ENCODE measurements at places on chromosomes 3 and 15.

GRCh38 chr3:193899001-193899400 is 236.9 kb upstream of the HES1 start:
- no peak for DNase-seq

- no peak for DNase-seq
Observed at GRCh38 chr15:66940368-66940767, 125.0 kb upstream of the SMAD3 start.

DNA sequence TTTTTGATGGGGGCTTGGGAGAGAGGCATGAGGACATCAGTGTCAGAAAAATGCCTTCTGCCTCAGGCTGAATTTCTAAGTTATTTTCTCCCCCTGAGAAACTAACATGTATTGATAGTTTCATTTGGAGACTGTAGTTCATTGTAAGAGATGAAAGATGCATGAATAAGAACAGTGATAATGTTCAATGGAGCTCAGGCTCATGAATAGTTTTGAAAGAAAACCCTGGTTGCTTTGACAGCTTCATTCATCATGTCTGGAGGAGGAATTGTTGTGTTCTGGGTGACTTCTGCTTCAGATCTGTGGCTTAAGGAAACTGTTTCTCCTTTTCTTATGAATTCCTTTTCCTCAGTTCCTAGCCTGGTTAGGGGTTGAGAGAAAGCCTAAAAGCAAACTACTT is 204.0 kb upstream of the LRRC3B start:
- DNase-seq: no peak

- DNase-seq: no peak
Observed at GRCh38 chr3:52982839-52983238, 63.0 kb downstream of the SFMBT1 start.

- no peak for DNase-seq
Observed at GRCh38 chr3:181596126-181596525, 115.6 kb upstream of the SOX2 start.

DNA sequence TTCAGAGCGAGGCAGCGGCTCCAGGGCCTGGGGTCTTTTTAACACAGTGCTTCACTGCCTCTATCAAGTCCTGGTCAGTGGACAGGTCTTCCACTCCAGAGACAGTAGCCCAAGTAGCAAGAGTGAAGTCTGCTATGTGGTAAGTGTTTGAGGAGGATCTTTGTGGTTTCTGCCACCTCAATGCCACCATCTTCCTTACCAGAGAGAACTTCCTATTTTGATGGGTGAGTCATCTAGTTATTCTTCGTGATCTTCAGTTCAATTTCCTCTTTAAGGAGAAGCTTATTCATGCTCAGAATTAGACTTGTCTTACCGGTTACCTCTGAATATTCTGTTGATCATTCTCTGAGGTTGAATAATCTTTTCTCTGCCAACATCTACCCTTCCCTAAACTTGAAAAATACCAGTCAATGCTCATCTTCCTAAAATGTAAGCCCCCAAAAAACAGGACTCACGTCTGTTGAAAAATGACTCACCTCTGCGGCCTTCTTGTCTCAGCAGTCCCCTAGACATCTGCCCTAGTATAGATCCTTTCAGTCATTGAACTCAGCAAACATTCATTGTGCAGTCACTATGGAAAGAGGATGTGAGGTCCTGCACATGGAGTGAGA is 32.2 kb upstream of the BCL6 start:
- DNase-seq: peak; percentile 6

DNA sequence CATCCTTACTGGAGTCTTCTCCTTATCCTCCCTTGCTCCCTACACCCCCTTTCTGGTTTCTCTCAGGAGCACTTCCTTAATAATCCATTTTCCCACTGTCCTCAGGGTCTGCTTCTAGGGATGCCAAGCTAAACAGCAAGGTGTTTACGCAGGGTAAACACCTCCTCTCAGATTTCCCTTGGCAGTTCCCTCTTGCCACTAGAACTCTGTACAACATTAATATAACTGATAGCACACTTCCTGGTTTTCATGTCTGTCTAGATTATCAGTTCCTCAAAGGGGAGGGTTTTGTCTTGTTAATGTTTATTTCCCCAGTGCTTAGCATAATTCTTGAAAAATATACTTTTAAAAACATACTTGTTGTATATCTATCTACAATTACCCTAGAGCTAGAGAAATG is 118.0 kb upstream of the SLC24A5 start:
- no peak for DNase-seq

- DNase-seq: no peak
Observed at GRCh38 chr3:67946436-67946835, 292.0 kb upstream of the SUCLG2 start.

DNA sequence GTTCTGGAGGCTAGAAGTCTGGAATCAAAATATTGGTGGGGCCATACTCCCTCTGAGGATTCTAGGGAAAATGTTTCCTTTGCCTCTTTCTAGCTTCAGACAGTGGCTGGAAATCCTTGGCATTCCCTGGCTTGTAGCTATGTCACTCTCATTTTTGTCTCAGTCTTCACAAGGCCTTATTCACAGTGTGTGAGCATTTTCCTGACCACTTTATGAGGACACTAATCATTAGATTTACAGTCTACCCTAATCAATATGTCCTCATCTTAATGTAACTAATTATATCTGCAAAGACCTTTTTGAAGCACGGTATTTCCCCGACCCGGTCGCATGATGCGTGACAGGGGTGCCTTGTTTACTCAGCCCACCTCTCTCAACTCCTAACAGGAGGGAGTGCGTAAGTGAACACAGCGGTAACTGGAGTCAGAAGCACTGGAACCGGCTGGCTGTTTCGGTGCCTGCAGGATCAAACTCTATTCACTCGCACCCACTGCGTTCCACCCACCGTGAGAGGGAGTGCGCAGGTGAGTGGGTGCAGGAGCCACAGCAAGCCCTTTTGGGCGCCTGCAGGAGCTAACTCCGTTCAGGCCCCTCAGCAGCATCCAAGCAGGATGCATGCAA is 155.0 kb downstream of the EPHA3 start:
- DNase-seq: no peak

DNA sequence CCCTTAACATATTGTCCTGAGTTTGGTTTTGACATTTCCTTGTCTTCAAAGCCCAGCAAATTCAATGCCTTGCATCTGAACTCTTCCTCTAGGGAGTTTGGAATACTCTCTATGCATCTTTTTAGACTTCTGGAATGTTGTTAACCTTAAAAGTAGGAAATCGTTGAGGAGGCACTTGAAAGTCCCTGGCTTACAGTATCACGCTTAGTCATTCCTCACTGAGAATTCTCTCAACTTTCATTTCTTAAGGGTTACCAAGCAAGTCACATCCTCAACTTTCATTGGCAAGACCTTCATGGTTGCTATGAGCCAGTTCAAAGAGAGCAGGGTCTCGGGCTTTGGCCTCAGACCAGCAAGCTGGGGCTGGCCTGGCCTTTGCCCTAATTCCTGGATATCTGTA is 89.9 kb downstream of the ASB7 start:
- DNase-seq: no peak

- DNase-seq: no peak
Observed at GRCh38 chr3:190378240-190378891, 9.6 kb upstream of the CLDN16 start.

- DNase-seq: no peak
Observed at GRCh38 chr3:12974334-12974733, 98.9 kb downstream of the IQSEC1 start.

GRCh38 chr3:188124184-188124583 is 29.8 kb upstream of the LPP start:
- no peak for DNase-seq

- no peak for DNase-seq
Observed at GRCh38 chr3:99532246-99532645, 106.1 kb upstream of the COL8A1 start.

DNA sequence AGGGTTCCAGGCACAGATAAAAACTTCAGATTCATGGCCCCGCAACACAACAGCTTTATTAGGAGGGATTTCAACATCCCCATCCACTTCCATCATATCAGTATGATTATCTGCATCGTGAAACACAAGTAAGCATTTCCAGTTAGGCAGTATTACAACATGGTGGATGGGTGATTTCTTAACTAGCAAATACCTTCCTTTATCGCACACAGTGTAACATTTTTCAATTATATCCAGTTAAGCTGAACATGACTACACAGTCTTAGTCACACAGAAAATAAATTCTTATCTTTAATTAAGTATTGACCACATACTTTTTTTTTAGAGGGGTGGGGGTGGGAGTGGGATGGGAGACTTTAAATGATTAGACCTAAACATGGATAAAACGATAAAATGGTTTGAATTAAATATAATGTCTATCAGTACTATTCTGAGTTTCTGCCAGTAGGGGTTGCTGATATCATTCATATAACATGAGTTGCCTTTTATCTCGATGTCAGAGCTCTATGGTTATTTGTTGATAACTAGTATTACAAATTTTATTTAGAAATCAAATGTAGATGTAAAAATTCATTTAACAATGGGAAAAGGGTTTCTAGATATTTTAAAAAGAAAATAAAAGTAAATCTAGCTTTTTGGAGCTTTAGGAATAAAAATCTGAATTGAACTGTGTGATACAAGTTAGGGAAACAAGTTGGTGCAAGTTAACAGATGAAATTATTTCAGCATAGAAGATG is 146.6 kb downstream of the TBL1XR1 start:
- no peak for DNase-seq

GRCh38 chr15:39934397-39935071 is 619 bp downstream of the EIF2AK4 start:
- DNase-seq: no peak

DNA sequence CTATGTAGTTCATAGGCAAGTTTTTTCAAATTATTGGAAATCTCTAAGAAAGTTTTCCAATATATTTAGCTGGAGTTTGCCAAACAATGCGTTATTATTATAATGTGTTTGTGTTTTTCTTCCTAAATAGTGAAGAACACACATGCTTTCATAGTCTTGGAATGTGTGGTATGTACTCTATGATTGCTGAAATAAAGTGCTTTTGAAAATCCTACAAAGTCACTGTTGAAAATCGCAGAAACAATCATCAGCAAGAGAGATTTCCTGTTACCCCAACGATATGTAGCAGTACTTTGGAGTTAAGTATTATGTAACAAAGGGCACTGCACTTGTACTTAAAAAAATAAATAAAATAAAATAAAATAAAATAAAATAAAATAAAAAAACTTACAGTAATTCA is 796.2 kb downstream of the NAALADL2 start:
- DNase-seq: no peak

GRCh38 chr15:79702621-79703020 is 194.2 kb downstream of the MTHFS start:
- no peak for DNase-seq

DNA sequence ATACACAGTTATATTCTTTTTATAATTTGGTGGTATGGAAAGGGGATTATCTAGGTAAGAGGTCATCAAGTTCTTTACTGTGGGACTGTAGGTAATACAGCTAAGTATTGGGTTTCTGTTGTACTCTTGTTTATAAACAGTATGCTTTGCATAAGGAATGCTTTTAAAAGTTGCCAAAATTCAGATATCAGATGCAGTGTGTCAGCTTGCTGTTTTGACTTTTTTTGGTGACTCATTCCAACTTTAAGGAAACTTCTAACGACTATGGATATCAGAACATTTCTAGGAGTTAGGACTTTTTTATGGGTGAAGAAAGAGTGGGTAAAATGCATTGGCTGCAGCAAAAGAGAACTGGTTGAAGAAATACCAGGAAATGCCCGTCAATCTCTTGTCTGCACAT is 2.8 kb downstream of the SCAANT1 start:
- DNase-seq: no peak

All from activated CD4-positive, alpha-beta T cell treated with anti-CD3 and anti-CD28 coated beads, Interleukin-2, amount 50 U/mL, for 1 hour (primary cell).